ENCODE measurements at places on chromosomes 11 and 22.
A peak's percentile ranks its signal among the peaks of the same experiment; 100 is the strongest.

DNA sequence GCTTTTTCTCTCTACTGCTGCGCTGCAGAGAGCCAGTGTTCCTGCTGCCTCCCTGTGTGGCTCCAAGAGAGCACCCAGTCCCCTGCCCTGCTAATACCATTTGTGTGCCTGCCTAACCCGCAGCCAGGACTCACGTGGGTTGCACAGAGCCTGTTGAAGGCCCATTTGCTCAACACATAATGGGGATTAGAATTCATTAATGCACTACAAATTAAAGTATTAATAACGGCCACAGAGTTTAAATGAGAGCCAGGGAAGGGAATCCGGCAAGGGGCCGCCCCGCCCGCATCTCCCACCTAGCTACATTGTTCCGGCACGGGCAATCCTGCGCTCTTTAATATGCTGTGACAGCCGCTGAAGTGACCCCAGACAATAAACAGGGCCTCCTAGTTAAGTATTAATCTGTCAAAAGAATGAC lies 211.3 kb downstream of the NXPE2 start:
- DNase-seq: no peak

DNA sequence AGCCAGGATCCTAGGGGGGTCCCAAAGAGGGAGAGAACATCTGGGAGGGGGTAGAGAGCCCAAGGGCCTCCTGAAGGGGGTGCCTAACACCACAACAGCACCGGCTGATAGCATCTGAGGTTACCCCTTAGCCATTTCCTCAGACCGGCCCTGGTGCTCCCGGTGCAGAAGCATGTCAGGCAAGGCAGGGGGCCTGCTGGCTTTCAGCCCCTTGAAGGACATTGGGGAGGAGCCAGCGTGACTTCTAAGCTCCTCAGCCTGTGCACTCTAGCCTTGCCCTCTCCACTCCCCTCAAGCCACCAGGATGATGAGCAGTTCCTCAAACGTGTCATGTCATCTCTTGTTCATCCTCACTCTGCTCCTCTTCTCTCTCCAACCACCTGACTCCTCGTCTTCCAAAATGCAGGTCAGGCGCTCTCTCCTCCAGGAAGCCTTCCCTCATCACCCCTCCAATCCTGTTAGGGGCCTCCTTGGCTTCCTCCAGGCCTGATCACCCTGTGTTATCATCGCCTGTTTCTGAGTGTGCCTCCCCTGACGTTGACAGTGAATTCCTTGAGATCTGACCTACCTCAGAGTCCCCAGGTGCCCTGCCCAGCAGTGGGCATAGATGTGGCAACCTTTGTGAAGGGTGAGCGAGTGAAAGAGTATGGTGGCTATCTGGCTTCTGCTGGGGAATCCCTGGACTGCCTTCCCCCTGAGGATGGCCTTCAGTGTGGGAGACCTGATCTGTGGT lies 6.1 kb downstream of the P2RY2 start:
- no peak for DNase-seq

DNA sequence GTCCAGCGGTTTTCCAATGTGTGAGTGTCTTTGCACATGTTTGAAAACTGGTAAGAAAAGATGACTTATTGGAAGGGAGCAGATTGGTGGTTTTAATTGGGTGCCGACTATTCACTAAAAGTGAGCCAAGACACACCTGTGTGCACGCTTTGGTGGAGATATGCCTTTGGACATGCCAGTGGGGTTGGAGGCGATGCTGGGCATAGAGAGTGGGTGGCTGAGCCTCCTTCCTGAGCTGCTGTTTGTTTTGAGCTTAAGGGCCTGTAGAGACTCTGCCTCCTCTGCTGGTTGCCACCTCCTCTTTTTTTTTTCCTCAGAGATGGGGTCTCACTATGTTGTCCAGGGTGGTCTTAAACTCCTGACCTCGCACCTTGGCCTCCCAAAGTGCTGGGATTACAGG lies 9.5 kb downstream of the IGHMBP2 start:
- DNase-seq: no peak

- DNase-seq: no peak
These were observed 1403.4 kb upstream of the TENM4 start for GRCh38 chr11:80844110-80844819.

DNA sequence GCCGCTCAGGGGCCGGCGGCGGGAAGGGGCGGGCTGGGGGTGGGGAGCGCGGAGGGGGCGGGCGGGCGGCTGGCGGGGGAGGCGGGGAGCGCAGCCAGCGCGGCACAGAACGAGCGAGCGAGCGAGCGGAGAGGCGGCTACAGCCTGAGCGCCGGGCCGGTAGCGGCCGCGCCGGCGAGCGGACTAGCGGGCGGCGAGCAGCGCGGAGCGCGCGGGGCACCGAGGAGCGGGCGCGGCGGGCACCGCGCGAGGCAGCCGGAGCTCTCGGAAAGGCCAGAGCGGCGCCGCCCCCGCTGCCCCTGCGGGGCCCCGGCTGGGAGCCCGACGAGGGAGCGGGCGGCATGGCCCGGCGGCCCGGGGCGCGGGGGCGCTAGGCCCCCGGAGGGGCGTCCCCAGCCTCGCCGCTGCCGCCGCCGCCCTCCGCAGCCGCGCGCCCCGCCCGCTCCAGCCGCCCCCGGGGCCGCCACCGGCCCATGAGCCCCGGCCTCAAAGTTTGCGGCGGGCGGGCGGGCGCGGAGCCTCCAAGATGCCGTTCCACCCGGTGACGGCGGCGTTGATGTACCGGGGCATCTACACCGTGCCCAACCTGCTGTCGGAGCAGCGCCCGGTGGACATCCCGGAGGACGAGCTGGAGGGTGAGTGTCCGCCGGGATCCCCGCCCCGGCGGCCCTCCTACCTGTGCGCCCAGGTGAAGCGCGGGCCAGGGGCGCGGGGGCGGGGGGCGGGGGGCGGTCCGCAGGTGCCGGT lies at the start of gene CABP7:
Gene CABP7, plus strand, starts transcription at position 105 of the 747 bp plus-strand sequence. Its CDS starts 422 bp downstream, at position 527.
- no peak for DNase-seq

DNA sequence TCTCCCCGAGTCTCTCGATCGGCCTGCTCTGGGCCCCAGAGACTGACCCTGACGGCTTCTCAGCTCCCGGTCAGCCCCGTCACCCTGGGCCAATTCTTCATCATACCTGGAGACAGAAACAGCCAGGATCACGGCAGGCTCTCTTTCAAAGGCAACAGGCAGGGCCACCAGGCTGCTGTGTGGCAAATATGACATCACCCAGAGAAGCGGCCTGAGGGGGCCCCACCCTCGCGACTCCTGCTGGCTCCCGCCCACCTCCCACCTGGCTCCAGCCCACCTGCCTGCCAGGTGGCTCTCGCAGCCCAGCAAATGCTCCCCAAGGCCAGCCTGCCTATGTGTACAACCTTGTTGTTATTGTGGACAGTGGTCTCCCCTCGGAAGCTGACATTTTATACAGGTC lies 24.9 kb upstream of the PACSIN2 start:
- DNase-seq: no peak

- DNase-seq: no peak
These were observed 35.1 kb downstream of the TP53I11 start for GRCh38 chr11:44915621-44916020.

GRCh38 chr11:69253028-69253427 lies 40.9 kb upstream of the MYEOV start:
- DNase-seq: no peak

DNA sequence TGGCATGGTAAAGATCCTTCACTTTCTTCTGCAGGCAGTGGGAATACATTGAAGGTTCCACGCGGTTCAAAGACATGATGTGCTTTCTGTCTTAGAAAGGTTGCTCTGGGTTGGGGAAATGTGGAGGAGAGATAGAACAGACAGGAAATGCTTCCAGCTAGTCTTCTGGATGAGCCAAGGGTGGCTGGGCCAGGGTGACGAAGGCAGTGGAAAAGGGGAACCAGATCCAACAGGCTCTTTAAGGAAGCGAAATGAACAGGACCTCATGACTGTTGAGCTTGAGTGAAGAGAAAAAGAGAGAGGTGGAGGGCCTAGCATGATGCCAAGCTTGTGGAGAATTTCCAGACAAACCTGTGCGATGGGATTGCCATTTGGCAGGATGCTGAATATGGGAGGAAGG lies 56.4 kb upstream of the LMO1 start:
- peak; percentile 78 for DNase-seq

DNA sequence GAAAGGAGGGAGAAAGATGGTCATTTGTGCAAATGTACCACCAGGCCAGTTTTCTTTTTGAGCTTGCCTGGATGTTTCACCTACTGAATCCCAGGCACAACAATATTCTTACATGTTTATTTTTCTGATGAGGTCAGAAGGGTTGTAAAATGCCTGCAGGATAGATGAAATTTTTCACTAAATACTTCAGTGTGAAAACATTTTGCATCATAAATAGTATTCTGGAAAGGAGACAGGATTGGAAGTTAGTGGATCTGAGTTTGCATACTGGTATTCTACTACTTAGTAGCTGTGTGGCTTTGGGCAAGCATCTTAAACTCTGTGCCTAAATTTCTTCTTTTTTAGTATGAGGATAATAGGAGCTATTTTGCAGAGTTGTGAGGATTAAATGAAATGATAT lies 24.8 kb downstream of the RNF169 start:
- no peak for DNase-seq

GRCh38 chr11:116825854-116826750 lies 3.0 kb upstream of the APOA4 start:
- peak; percentile 69 for DNase-seq

GRCh38 chr11:10139143-10139542 lies 154.9 kb downstream of the SBF2 start:
- no peak for DNase-seq

- no peak for DNase-seq
These were observed 2.4 kb downstream of the CASP1 start for GRCh38 chr11:105032495-105032894.

DNA sequence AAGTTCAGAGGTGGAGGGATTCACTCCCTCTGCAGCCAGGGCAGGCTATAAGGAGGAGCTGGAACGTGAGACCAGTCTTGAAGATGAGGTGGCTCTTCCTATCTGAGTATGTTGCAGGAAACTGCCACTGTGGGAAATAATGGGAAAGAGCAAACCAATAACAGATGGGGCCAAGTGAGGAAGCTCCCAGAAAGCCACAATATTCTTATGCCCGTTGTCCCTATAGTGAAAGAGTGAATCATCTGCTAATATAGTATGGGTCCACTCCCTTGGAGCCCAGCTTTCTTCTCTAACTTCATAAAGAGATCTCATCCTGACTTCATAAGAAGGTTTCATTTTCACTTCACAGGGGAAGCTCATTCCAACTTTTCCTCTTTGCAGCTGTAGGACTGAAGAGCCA lies 206.4 kb downstream of the BLID start:
- DNase-seq: no peak

- peak; percentile 51 for DNase-seq
These were observed 103.7 kb downstream of the SHANK2 start for GRCh38 chr11:71148716-71149115.
